ENCODE measurements at places on chromosomes 12 and 14.

GRCh38 chr12:94267921-94268471 is 119.6 kb downstream of the PLXNC1 start:
- DNase-seq = no peak

- DNase-seq = no peak
These were observed 154.9 kb upstream of the CCND2 start for GRCh38 chr12:4118601-4119156.

- no peak for DNase-seq
These were observed 566.4 kb upstream of the FLRT2 start for GRCh38 chr14:84963518-84963917.

DNA sequence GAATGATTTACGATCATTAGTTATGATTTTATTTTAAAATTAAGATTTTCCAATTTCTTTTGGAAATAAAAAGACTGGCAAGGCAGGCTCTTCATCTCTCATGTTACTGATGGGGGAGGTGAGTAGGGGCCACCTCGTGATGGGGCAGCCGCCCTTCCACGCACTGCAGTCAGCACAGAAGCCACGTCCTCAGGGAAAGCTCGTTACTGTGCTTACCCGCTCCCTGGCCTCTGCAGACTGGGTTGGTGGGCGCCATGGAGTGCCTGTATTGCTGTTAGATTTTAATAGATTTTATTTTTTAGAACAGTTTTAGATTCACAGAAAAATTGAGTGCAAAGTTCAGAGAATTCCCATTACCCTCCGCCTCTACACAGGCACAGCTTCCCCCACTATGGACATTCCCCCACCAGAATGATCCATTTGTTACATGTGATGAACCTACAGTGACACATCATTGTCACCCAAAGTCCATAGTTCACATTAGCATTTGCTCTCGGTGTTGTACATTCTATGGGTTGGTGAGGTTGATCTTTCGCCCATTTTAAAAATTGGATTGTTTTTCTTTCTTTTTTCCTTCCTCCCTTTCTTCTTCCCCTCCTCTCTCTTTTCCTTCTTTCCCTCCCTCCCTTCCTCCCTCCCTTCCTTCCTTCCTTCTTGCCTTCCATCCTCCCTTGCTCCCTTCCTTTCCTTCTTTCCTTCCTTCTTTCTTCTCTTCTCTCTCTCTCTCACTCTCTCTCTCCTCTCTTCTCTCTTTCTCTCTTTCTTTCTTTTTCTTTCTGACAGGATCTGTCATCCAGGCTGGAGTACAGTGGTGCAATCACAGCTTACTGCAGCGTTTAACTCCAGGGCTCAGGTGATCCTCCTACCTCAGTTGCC is 30.7 kb downstream of the ADGRD1 start:
- DNase-seq = no peak

- DNase-seq = no peak
These were observed 55.6 kb upstream of the MYBPC1 start for GRCh38 chr12:101539148-101539547.

DNA sequence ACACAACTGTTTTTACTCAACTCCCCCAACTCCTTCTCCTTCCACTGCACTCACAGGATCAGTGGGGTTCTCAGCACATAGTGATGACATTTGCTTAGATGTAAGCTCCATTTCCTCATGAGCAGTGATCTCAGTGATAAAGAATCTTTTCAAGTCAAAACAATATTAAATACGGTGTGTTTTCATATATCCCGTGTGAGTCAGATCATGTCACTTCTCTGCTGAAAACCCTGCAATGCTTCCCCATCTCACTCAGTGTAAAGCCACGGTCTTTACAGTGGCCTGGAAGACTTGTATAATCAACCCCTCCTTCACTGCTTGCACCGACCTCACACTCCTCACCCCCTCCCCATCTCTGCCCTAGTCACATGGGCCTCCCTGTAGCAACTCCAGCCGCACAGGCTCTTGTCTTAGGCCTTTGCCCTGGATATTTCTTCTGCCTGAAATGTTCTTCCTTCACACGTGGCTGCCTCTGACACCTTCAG is 149.7 kb upstream of the ARHGAP5 start:
- no peak for DNase-seq

DNA sequence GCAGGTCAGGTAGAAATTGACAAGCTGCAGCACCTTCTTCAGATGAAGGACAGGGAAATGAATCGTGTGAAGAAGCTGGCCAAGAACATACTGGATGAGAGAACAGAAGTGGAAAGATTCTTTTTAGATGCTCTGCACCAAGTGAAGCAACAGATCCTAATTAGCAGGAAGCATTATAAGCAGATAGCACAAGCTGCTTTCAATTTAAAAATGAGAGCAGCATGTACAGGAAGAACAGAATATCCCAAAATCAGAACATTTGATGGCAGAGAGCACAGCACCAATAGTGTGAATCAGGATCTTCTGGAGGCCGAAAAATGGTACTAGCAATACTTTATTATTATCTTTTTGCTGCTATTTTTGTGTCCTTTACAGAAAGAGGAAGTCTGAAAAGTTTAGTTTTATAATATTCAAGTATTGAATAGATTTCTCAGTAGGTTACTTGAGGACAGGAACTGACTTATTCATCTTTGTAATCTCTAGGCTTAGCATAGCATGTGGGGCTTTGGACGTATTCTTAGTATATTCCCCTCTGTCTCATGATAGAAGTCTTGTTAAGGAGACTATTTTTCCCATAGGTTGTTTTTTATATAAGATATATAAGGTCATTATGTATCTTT is 30.8 kb downstream of the BBOF1 start:
- no peak for DNase-seq

DNA sequence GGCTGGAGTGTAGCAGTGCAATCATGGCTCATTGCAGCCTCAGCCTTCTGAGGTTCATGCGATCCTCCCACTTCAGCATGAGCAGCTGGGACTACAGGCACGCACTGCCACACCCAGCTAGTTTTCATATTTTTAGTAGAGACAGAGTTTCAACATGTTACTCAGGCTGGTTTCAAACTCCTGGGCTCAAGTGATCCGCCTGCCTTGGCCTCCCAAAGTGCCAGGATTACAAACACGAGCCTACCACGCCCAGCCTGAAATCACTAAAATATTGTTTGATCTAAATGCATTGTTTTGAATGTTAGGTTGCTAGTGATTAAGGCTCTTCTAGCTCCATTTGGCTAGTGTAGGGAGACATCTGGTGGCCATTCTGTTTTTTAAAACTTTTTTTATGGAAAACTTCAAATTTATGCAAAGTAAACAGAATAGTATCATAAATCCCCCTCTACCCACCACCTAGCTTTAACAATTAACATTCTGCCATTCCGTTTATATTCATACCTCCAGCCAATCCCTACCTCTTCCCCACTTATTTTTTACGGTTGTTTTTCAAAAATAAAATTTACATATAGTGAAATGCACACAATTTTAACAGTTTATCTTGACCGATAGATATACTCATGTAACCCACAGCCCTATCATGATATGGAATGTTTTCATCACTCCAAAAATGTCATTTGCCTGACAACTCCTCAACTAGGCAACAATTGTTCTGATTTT is 37.8 kb downstream of the MYO1H start:
- no peak for DNase-seq

GRCh38 chr14:52703225-52703624 is 3.8 kb upstream of the PSMC6 start:
- DNase-seq = no peak

GRCh38 chr12:51863363-51863932 is 14.9 kb upstream of the FIGNL2 start:
- no peak for DNase-seq

DNA sequence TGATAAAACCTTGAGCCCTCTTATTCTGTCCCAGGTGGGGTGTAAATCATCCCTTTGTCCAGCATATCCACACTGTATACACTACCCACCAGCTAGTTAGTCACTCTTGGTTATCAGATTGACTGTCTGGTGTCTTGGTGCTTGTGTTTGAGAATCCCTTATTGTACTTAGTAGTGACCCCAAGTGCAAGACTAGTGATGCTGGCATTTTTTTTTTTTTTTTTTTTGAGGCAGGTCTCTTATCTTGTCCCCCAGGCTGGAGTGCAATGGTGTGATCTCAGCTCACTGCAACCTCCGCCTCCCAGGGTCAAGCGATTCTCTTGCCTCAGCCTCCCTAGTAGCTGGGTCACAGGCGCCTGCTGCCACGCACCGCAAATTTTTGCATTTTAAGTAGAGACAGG is 5.8 kb downstream of the VRK1 start:
- DNase-seq = no peak

DNA sequence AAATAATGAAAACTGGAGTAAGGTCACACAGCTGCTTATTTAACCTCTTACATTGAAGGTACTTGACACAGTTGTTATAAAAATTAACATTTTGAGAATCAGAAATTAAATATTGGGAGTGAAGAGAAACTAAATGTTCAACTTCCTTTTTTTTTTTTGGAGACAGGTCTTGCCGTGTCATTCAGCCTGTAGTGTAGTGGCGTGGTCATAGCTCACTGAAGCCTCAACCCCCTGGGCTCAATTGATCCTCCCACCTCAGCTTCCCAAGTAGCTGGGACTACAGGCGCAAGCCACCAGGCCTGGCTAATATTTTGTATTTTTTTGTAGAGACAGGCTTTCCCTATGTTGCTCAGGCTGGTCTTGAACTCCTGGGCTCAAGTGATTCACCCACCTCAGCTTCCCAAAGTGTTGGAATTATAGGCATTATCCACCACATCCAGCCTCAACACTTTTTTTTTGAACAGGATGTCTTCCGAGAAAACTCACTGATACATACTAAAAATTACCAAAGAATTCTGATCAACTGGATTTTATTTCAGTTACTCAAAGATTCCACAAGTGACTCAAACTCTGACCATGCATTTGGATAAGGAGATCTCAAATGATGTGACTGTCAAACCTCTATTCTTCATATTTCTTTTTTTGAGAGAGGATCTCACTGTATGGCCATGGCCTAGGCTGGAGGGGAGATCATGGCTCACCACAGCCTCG is 35.4 kb downstream of the SGPP1 start:
- no peak for DNase-seq

GRCh38 chr14:81710232-81710845 is 176.7 kb upstream of the SEL1L start:
- DNase-seq = no peak

GRCh38 chr14:104891664-104892530 is 26.8 kb downstream of the CEP170B start:
- no peak for DNase-seq

All from naive B cell (primary cell).